A673 (cell line): ENCODE measurements at places on chromosomes 16 and 17. TPM values are rescaled to one million over a fixed set of nuclear protein-coding genes. Genes with fewer than 3 reads are reported as not detected.

MYH13 gene
- total RNA-seq: not detected in 2 replicates

TMEM219 gene
- total RNA-seq: 48.3 and 52.7 TPM in 2 replicates

SLC6A4 gene
- not detected in 2 replicates for total RNA-seq

SPDYE4 gene
- total RNA-seq: not detected in 2 replicates

PLEKHH3 gene
- 11.9 and 16.8 TPM in 2 replicates for total RNA-seq

RNF112 gene
- 0.09 and 0.57 TPM in 2 replicates for total RNA-seq

IKZF3 gene
- total RNA-seq: not detected in 2 replicates

NPIPA8 gene
- 2.8 and 3.7 TPM in 2 replicates for total RNA-seq

ZG16 gene
- not detected in 2 replicates for total RNA-seq

KREMEN2 gene
- 0.49 and 1.6 TPM in 2 replicates for total RNA-seq

GRCh38 chr16:17431012-17431411 is 39.7 kb downstream of the XYLT1 start:
- no peak for DNase-seq

GRCh38 chr16:4420505-4421105 is 4.2 kb upstream of the CORO7 start:
- DNase-seq: no peak

DNA sequence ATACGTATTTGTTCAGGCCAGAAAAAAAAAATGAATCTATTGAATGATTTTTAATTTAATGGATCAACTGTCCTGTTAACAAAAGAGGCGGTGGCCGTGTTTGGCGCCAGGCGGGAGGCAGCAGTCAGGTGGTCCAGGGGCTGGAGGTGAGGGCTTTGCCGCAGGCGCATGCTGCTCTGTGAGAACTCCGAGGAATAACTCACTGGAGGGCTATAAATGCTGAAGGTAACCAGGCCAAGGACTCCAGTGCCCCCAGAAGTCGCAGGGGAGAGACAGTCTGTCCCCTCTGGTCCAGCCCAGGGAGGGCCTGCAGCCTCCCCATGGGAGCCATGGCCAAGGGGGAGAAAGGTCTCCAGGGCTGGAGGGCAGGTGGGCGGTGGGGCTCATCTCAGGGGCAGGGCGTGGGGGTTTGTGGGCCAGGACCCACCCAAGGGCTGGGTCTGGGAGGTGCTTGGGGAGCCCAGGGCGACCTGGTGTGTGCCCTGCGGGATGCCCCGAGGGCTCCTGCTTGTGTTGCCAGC is 7.1 kb upstream of the BAHCC1 start:
- no peak for DNase-seq

- DNase-seq: no peak
Measured at GRCh38 chr16:86798247-86799041, 220.1 kb downstream of the FOXL1 start.

GRCh38 chr16:10629592-10629963 is 49.2 kb upstream of the EMP2 start:
- DNase-seq: no peak

DNA sequence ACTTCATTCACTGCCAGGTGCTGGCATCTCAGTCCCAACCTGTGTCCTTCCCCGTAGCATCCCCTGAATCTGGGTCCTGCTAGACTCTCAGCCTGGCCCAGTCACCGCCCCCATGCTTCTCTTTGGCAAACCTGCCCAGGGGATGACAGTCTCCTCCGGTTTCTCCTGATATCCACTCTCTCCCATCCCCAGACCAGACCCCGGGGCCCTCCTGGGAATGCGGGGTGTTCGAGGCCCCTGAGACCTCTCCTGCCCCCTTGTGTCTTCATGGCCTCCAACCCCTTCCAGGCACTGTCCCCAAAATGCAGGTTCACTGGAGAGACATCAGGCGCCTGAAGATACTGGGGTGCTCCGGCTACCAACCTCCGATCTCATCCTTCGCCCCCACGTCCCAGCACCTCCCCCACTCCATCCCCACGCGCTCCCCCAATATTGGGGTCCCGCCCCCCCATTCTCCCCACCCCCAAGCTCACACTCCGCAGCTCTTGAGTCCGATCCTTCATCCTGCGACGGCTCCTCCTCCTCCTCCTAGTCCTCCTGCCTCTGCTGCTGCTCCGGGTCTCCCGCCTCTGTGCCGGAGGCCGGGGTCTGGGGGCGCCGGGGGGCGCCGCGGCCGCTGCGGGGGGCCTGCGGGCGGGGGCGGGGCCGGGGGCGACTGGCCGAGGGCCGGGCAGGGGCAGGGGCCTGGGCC is 399 bp downstream of the STX1B start:
- no peak for DNase-seq

DNA sequence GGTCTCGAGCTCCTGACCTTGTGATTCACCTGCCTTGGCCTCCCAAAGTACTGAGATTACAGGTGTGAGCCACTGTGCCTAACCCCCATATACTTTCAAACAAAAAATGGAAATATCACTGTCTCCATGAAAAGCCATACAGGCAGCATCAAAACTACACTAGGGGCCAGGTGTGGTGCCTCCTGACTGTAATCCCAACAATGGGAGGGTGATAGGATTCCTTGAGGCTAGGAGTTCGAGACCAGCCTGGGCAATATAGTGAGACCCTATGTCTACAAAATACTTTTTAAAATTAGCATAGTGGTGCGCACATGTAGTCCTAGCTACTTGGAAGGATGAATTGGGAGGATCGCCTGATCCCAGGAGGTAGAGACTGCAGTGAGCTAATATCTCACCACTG is 15.7 kb downstream of the HMOX2 start:
- no peak for DNase-seq

- no peak for DNase-seq
Measured at GRCh38 chr16:66382171-66382965, 15.9 kb downstream of the CDH5 start.

- DNase-seq: no peak
Measured at GRCh38 chr17:51692917-51693316, 432.6 kb downstream of the UTP18 start.

DNA sequence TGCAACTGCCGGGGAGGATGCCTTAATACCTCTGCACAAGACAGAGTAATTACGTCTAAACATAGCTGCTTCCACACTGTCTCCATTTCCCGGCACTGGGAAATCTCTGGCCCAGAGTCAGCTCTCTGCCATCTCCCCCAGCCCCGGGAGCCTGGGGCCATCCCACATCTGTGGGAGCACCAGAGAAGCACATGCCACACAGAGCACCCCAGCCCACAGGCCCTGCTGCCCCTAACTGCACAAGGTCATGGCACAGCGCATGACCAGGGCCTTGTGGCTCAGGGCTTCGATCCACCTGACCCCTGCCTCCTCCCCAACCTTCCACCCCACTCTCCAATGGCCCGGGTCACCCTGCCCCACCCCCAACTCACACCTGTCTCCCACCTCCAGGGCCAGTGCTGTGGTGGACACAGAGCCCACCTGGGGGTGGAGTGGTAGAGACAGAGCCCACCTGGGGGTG is 36.6 kb upstream of the RBFOX3 start:
- no peak for DNase-seq

GRCh38 chr17:21162394-21162775 is 35.6 kb downstream of the DHRS7B start:
- DNase-seq: no peak

DNA sequence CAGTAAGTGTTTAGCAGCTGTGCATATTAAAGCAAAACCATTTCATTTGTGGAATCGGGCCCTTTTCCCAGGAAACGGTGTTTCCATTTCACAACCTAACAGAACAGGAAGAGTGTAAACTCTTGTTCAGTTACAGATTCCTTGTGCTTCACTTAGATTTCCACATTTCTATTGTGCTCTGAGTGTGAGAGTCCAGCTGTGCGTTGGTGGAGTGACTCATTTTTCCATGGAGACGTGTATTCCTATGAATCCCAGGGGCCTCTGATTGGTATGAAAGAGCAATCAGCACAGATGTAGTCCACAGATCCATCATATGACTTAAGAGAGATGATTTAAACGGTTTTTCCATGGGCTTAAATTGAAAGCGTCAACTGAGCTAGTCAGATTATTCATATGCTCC is 13.3 kb upstream of the CAVIN1 start:
- peak; percentile 65 for DNase-seq

GRCh38 chr16:52101246-52101645 is 445.7 kb downstream of the TOX3 start:
- no peak for DNase-seq

- DNase-seq: no peak
Measured at GRCh38 chr17:69503711-69504110, 89.2 kb downstream of the MAP2K6 start.

DNA sequence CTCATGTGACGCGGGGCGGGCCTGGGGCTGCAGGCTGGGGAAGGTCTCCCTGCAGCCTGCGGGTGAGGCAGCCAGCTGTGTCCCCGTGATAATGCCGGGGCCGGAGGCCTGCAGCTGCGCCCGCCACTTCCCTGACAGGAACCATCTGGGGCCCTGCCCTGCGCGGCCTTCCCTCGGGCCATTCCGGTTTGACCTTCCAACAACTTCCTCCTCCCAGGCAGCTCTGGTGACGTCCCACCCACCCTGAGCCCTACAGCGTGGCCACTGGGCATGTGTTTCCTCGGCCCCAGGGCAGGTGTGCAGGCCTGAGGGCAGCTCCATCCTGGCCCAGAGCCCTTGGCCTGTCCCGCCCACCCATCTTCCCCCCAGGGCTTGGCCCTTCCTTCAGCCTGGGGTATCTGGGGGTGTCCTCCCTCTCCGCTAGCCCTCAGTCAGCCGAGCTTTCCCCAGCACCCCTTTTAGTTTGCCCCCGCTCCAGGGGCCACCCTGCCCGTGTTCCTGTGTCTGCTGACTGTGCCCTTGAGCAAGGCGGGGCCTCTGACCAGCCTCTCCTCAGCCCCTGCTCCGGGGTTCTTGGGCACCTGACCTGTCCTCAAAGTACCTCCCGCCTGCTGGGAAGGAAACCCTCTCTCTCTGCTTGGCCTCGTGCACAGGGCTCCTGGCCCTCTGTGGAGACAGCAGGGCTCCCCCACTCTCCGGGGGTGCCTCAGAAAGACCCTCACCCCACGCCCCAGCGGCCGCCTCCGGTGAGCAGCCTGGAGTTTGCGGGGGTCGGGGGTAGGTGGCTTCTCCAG is at the start of gene CBFA2T3:
TSS of gene CBFA2T3 (minus strand) at position 190 of the 794 bp plus-strand sequence. CDS start 400 bp downstream, outside the sequence.
- DNase-seq: no peak

DNA sequence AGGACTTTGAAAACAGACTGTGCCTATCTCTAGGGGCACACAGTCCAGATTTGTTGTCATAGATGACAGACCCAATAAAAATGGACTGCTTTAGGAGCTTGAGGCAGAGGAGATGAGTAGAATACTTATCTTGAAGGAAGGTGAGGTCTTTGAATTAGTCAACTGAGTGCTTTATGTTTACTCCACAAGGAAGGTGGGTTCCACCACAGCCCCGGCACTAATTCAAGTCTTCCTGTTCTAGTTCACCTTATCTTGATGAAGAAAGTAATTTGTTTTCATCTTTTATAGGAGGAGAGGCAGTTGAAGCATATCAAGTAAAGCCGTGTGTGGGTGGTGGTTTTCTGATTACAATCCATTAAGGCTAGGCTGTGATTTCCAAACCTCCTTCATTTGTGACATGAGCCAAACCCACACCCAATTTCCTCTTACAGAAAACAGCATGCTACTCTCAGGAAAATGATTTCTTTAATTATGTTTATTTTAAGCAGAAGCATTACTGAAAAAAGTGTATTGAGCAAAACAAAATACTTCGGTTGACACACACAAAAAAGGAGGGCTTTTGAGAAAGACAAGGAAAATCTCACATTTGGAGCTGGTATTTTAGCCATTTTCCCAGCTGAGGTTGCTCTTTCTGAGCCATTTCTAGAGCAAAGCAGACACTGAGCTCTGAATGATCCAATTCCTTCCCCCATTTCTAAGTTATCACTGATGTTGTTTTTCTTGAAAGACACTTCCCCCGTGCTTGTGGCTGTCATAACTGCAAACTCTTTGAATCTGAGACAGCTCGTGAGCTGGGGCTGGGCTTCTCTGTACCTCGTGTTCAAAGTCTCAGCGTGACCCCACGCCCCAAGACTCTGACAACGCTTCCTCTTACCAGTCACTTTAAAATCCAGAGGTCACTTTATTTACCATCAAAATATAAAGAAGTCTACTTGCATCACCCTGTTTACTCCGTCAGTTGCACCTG is 35.4 kb downstream of the CDRT15 start:
- peak; percentile 31 for DNase-seq

- DNase-seq: no peak
Measured at GRCh38 chr17:4540224-4540651, 14.9 kb downstream of the MYBBP1A start.
